Esophagus muscularis mucosa (tissue), 4 donors: ENCODE measurements at places on chromosomes 1 and 21. TPM values are rescaled to one million over a fixed set of nuclear protein-coding genes. Genes with fewer than 3 reads are reported as not detected.

GRCh38 chr1:156006666-156007376 is 13.9 kb downstream of the SSR2 start:
- no peak for DNase-seq

DNA sequence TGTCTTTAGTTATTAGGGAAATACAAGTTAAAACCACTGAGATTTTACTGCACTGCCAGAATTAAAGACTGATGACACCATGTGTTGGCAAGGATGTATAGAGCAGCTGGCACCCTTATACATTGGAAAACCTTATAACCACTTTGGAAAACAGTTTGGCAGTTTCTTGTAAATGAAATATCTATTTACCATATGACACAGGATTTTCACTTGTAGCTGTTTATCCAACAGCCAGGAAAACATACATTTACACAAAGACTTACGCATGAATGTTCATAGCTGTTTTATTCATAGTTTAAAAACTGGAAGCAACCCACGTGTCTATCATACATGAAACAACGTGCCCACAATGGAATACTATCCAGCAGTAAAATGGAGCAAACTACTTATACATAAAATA is 45.3 kb downstream of the PRRC2C start:
- DNase-seq = no peak

DNA sequence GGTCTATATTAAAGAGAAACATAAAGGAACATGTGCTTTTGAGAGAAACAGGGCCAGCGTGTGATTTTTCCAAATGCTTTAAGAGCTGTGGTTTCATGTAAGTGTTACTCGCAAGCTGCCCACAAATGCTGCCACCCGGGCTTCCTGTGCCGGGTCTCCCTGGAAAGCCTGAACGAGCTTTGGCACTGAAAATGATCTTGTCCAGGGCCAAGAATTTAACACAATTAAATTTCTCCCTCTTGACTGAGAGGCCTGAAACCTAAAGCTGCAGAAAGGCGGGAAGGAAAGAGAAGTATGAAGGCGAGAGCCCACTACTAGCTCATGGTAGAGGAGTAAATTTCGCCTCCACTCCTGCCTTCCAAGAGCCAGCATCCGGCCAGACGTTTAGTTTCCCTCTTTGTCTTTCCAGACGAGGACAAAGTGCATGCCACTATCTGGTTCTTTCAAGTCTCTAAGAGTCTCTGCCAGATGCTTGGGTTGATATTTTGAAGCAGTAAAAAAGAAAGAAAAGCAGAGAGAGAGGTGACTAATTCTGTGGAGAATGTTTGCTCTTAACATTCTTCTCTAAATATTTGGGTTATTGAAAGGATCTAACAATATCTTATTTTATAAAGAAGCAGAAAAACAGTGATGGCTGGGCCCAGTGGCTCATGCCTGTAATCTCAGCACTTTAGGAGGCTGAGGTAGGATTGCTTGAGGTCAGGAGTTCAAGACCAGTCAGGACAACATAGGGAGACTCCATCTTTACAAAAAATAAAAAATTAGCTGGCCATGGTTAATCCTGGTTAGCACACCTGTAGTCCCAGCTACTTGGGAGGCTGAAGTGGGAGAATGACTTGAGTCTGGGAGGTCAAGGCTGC is 100.0 kb upstream of the HNRNPU start:
- no peak for DNase-seq

DNA sequence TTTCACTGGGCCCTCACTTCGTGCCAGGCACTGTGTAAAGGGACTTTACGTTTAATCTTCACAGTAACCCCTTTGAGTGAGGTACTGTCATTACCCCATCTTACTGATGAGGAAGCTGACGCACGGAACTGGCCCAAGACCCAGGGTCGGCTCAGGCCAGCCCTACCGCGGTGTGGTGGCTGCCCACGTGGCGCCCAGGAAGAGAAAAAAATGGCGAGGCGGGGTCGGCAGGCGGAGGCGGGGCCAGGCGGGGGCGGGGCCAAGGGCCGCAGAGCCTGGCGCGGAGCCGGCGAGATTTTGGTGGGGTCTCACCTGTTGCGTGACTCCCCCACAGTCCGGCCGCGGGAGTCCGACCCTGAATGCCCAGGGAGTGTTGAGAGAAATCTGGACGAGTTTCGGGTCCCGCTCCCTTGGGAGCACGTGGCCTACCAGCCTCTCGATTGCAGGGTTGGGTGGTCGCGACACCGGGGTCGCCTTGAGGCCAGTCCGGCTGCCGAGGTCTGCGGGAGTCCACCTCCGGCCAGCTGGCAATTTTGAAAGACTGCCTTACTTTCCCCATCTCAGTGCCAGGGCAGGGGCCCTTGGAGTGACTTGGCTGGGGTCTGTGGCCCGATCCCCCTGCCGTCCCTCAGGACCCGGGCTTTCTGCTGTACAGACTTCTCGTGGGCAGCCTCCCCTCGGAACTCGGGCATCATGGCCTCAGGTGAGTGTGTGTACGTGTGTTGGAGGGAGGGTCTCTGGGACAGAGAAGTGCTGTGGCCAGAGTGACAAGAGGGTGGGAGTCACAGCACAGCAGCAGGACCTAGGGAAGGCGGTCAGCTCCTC is at the start of the genes AMPD2 and GNAT2:
TSS of gene AMPD2 (plus strand) at position 262 of the 825 bp plus-strand sequence. CDS start 1,339 bp downstream, outside the sequence.
TSS of gene GNAT2 (minus strand) at position 41 of the 825 bp plus-strand sequence. CDS start 6,746 bp downstream, outside the sequence.
- DNase-seq = no peak

GRCh38 chr1:244636488-244637259 is 16.3 kb upstream of the DESI2 start:
- no peak for DNase-seq

- no peak for DNase-seq
Observed at GRCh38 chr1:14520514-14521163, 77.8 kb upstream of the KAZN start.

DNA sequence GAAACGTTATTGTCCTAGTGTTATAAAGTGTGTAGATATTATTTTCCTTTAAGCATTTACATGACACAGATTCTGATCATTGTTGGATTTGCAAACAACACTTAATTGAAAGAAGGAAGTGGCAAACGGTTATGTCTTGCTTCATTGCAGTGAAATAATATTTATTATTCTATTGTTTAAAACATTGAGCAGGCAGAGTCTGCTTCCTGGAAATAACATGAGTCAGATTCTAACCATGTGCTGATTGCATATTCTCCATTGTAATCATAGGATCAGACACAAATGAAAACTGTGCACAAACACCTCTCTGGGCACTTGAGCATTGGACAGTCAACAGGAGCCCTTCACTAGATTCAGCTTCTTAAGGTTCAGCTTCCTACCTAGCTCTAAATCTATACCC is 46.8 kb upstream of the USP25 start:
- DNase-seq = no peak

DNA sequence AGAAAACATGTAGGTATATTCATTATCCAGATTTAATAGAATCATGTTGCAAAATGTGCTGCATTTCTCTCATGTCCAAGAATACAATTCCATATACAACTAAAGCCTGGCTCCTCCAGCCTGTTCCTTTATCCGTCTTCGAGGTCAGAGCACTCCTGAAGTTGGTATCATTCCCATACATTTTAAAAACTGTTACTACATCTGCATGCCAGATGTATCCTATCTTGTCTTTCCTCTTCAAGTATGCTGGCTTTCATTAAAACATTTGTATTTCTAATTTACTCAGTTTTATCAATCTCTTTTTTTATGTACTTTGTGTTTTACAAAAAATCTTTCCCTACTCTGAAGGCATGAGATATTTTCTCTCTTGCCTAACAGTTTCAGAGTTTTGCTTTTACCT is 536.6 kb upstream of the USP24 start:
- DNase-seq = no peak

- DNase-seq = no peak
Observed at GRCh38 chr1:19799230-19800075, at the start of gene TMCO4. Gene TMCO4, minus strand, starts transcription at chr1:19799916. Its CDS starts 19,158 bp downstream, at chr1:19780758.

DNA sequence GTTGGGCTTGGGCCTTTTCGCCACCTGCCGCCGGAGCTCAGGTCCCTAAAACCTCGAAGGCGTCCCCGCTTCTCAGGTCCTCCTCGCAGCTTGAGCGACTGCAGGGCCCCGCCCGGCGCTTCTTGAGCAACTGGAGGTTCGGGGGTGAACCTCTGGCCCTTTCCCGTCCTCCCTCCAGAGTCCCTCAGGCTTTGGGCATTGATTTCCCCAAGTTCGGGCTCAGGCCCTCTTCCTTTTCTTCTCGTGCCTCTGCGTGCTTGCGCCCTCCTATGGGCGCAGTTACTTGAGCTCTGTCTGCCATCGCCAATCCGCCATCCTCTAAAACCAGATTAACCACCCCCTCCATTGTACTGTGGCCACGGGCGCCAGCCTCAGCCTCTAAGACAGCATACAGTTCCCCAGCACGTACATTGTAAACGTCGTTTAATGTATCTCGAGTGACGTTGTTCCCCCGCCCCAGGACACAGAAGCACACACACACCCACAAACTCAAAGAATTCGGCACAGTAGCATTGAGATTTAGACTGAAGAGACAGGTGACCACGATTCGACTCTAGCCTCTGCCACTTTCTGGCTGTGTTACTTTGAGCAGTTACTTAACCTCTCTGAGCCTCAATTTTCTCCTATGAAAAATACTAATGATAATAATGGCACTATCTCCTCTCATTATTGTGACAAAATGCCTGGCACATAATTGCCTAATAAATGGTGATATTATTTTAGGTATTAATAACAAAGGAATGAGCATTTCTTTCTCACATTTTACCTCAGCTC is 22.6 kb downstream of the BTG2 start:
- no peak for DNase-seq

DNA sequence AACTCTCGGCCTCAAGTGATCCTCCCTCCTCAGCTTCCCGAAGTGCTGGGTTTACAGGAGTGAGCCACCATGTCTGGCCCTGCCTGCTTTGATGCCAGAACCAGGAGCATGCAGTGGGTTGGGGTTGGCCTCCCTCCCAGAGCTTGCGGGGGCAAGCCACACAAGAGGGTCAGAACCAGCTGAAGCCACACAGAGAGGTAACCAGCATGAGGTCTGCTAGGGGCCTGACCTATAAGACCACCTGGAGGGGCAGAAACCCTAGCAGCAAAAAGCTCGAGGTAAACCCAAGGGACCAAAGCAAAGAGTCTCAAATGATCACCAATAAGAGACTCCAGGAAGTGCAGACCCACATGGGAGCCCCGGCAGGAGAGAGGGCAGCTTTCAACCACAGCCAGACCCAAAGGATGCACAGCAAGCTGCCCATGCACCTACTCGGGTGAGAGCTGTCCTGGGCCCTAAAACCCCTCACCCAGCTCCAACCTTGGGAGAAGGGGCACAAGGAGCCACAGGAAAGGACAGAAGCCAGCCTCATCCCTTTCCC is 81.2 kb downstream of the TOMM20 start:
- DNase-seq = no peak

GRCh38 chr1:9271283-9271682 is 21.4 kb upstream of the SPSB1 start:
- DNase-seq = no peak

- no peak for DNase-seq
Observed at GRCh38 chr1:51236531-51237350, 668 bp downstream of the RNF11 start.

DNA sequence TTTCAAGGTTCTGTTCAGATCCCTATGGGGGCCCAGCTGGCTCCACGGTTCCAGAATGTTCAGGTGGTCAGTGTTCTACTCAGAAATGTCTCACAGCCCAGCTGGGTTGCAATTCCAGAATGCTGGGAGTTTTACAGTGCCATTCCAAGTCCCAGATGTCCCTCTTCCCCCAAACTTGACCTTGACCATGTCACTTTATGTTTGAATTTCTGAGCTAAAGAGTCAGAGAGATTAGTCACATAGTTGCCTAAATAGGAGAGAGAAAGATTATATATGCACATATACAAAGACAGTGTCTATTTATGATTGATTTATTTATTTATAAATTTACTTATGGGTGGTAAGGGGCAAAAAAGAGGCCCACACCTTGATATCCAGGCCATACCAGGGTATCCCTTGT is 2.5 kb downstream of the GPR3 start:
- DNase-seq = no peak

DNA sequence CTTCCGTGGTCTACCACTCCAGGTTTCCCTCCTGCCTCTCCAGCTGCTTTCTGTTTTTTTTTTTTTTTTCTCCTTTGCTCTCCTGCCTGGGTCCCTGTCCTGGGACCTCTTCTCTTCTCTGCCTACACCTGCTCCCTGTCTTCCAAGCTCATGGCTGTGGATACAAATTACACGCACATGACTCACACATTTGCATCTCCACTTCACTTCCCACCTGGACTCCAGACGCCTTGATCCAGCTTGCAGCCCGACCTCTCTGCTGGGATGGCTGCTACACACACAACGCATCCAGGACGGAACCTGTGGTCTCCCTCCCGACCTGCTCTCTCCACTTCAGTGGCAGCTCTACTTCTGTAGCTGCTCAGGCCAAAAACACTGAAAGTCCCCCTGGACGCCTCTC is 44.4 kb upstream of the B3GALT5 start:
- DNase-seq = no peak

- DNase-seq = no peak
Observed at GRCh38 chr1:201632364-201632952, 93.5 kb downstream of the NAV1 start.

DNA sequence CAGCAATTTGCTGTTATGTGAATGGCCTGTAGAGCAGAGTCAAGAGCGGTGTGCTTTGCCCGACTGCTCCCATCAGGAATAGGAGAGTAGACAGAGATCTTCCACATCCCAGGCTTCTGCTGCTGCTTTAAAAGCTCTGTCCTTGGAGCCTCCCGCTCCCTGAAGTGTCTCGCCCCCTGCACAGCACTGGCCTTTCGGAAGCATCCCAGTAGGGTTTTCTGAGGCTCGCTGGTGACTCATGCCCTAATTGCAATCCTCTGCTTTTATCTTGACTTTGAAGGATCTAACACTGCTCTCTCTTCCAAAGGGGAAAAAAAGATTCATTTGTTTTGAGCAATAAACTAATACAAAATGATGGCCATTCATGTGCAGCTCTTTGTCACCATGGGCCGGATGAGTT is 13.3 kb upstream of the CD101 start:
- no peak for DNase-seq

DNA sequence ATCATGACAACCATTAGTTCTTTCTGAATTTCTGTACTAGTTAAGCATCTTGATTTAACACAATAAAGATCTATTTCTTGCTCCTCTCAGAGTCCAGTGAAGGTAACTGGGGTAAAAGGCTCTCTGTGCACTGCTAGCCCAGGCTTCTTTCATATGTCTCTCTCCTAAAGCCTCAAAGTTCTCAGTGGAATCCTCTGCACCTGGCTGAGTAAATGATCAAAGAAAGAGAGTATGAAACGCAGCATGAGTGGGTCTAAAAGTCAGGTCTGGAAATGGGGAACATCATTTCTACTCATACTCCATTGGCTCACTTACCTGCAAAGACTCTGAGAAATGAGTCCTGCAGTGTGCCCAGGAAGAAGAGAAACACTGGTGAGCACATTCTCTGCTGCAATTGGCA is 418.5 kb downstream of the PTPRC start:
- DNase-seq = no peak

GRCh38 chr21:41846536-41846935 is 32.6 kb downstream of the PRDM15 start:
- DNase-seq = no peak

- DNase-seq = no peak
Observed at GRCh38 chr1:183025782-183026774, 2.9 kb downstream of the LAMC1 start.

Gene OR2L8
- not detected for total RNA-seq

Gene TEX38
- not detected for total RNA-seq

Gene CD5L
- total RNA-seq = not detected

Gene TMEM51
- total RNA-seq = 17.2 TPM

Gene HHAT
- 1.6 TPM for total RNA-seq

Gene PCP4
- 172 TPM for total RNA-seq

Gene AGMAT
- total RNA-seq = not detected

Gene DSCAM
- 0.17 TPM for total RNA-seq

Gene UBL4B
- not detected for total RNA-seq

Gene CYP4A22
- 0.19 TPM for total RNA-seq

Gene TMEM82
- not detected for total RNA-seq

Gene TSPEAR
- total RNA-seq = not detected

Gene SGIP1
- total RNA-seq = 10.6 TPM
